ENCODE measurements at places on chromosomes 2 and 18. TPM values are rescaled to one million over a fixed set of nuclear protein-coding genes. Genes with fewer than 3 reads are reported as not detected.

The NAT8 gene
- total RNA-seq, result not detected

The RBM44 gene
- 0.29 TPM for total RNA-seq

The DTNA gene
- 21.6 TPM for total RNA-seq

The CCL20 gene
- total RNA-seq, result not detected

The ASAP2 gene
- 9.1 TPM for total RNA-seq

The TEX51 gene
- total RNA-seq, result not detected

The CFAP53 gene
- 0.53 TPM for total RNA-seq

The TLX2 gene
- not detected for total RNA-seq

The RNMT gene
- total RNA-seq, result 22.6 TPM

The SMAD7 gene
- total RNA-seq, result 34.4 TPM

The ANKRD53 gene
- 2.5 TPM for total RNA-seq

The LRRC30 gene
- not detected for total RNA-seq

The BBS5 gene
- total RNA-seq, result 10.8 TPM

The DOK6 gene
- total RNA-seq, result 1.8 TPM
